ENCODE measurements at places on chromosomes 6 and 20. TPM values are rescaled to one million over a fixed set of nuclear protein-coding genes. Genes with fewer than 3 reads are reported as not detected.

GPR63 gene
- 18.5 TPM for total RNA-seq

NRM gene
- total RNA-seq = 36.1 TPM

ATP6V1G2 gene
- total RNA-seq = 2.5 TPM

CTSA gene
- 86.7 TPM for total RNA-seq

PMEPA1 gene
- total RNA-seq = 40.7 TPM

COL19A1 gene
- 0.18 TPM for total RNA-seq

MUC21 gene
- total RNA-seq = not detected

TTK gene
- total RNA-seq = 13.5 TPM

PRPH2 gene
- 0.11 TPM for total RNA-seq

STMND1 gene
- 0.34 TPM for total RNA-seq

AKAP12 gene
- total RNA-seq = 737 TPM

SOX18 gene
- total RNA-seq = 0.34 TPM

MBOAT1 gene
- 24.6 TPM for total RNA-seq

EEF1E1 gene
- total RNA-seq = 32.4 TPM

MUC22 gene
- total RNA-seq = not detected

MYLK4 gene
- 0.89 TPM for total RNA-seq

PKIB gene
- 44.7 TPM for total RNA-seq

TRIM10 gene
- total RNA-seq = not detected

GRM1 gene
- 0.16 TPM for total RNA-seq

RNF39 gene
- not detected for total RNA-seq

FABP7 gene
- total RNA-seq = 3.9 TPM

F13A1 gene
- 0.25 TPM for total RNA-seq

RIPOR2 gene
- 1.7 TPM for total RNA-seq

RNF217 gene
- 54.9 TPM for total RNA-seq

COL10A1 gene
- not detected for total RNA-seq

PPIL1 gene
- 34.2 TPM for total RNA-seq

FBXO5 gene
- total RNA-seq = 16.6 TPM

LZTS3 gene
- total RNA-seq = 14.2 TPM

SEC63 gene
- total RNA-seq = 154 TPM

CYB5R4 gene
- total RNA-seq = 8.7 TPM

COL9A3 gene
- total RNA-seq = 576 TPM

PPP1R3G gene
- 1.3 TPM for total RNA-seq

SLC22A16 gene
- not detected for total RNA-seq

CST2 gene
- 1.2 TPM for total RNA-seq

SAMD10 gene
- total RNA-seq = 11.7 TPM

ALDH5A1 gene
- 22.5 TPM for total RNA-seq

SERPINB6 gene
- 93.4 TPM for total RNA-seq

USP49 gene
- 12.0 TPM for total RNA-seq

SLC24A3 gene
- total RNA-seq = 3.3 TPM

SSTR4 gene
- not detected for total RNA-seq

DNAH8 gene
- not detected for total RNA-seq

SIM1 gene
- not detected for total RNA-seq

ANGPT4 gene
- total RNA-seq = 0.35 TPM

ME1 gene
- 9.0 TPM for total RNA-seq

OPRM1 gene
- total RNA-seq = not detected

OOEP gene
- not detected for total RNA-seq

CAP2 gene
- 14.1 TPM for total RNA-seq

RCAN2 gene
- 4.0 TPM for total RNA-seq

TAPBP gene
- total RNA-seq = 64.4 TPM

SLC26A8 gene
- 0.27 TPM for total RNA-seq

MRS2 gene
- 27.5 TPM for total RNA-seq

SLA2 gene
- 0.18 TPM for total RNA-seq

GGTLC1 gene
- not detected for total RNA-seq

C6orf141 gene
- 6.5 TPM for total RNA-seq

TRERF1 gene
- 20.3 TPM for total RNA-seq

CGA gene
- total RNA-seq = not detected

SPATS1 gene
- total RNA-seq = not detected

Measured in mesothelial cell of epicardium (in vitro differentiated cells).